ENCODE measurements at places on chromosomes 4 and X.

- no peak for DNase-seq
These were observed 109.2 kb downstream of the NSUN7 start for GRCh38 chr4:40858962-40859361.

- DNase-seq = no peak
These were observed 140.9 kb upstream of the HPGD start for GRCh38 chr4:174663216-174663615.

DNA sequence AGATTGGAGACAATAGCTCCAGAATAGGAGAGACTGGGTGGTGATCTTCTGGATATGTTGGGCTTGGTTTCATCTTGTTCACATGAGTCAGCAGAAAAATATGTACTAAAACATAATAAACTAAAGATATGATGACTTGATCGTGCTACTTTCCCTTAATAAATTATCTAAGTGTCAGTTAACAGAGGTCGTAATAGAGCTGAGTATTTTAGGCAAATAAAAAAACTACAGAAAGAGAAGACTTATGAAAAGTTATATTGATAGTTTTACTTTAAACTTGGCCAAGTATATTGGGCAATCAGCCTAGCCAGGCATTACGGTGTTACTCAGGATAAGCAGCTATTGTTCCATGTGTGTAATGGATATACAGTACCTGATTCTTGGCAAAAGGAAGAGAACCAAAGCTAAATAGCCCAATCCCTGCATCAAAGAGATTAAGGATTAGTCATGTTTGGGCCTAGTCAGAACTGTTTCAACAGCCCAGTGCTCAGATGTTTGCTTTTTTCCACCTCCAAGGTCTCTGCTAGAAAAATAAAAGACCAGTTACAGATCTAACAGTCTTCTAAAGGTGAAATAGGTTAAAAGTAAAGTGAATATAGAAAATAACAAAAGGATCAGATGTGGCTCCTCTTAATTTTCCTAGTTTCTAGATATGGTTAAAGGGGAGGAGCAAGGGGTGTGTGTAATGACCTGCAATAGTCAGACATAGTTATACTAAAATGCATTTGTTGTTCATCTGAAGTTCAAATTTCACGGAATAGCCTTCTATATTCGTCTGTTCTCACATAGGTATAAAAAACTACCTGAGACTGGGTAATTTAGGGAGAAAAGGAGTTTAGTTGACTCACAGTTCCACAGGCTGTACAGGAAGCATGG, 262.6 kb downstream of the ADGRL3 start:
- no peak for DNase-seq

GRCh38 chr4:120526033-120526432, 396.5 kb downstream of the PRDM5 start:
- no peak for DNase-seq

GRCh38 chr4:3252831-3253641, 4.1 kb downstream of the MSANTD1 start:
- no peak for DNase-seq

GRCh38 chr4:110032603-110033002, 119.9 kb downstream of the EGF start:
- no peak for DNase-seq

- DNase-seq = no peak
These were observed 9.2 kb downstream of the PWWP3B start for GRCh38 chrX:106177106-106177981.

- DNase-seq = no peak
These were observed 65.9 kb downstream of the VEGFC start for GRCh38 chr4:176726803-176727202.

GRCh38 chrX:65723706-65724105, 56.3 kb downstream of the MSN start:
- no peak for DNase-seq

DNA sequence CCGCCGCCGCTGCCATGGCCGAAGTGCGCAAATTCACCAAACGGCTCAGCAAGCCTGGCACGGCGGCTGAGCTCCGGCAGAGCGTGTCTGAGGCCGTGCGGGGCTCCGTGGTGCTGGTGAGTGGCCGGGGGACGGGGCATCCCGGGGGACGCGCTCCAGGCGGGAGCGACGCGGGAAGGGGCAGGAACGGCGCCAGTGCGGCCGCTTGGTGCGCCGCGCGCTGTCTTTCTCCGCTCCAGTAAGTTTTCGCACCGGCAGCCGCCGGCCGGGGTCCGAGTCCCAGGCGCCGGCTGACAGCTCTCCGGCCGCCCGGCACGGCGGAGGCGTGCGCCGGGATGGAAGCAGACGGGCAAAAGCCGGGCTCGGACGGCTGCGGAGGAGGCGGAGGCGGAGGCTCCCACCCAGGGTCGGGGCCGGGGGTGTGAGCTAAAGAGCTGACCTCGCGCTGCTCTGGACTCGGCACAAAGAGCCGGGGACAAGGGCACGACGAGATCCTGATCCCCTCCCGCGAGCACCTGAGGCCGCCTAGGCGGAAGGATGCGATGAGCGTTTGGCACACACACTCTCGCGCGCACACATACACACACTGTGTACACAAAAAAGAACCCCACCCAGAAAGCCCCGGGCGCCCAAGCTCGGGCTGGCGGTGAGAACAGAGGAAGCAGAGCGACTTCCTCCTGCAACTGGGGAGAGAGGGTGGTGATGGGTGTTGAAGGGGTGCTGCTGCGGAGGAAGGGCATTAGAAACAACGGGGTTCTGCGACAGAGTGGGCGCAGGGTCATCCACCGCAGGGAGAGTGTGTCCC, 545 bp downstream of the DOCK11 start:
- no peak for DNase-seq

DNA sequence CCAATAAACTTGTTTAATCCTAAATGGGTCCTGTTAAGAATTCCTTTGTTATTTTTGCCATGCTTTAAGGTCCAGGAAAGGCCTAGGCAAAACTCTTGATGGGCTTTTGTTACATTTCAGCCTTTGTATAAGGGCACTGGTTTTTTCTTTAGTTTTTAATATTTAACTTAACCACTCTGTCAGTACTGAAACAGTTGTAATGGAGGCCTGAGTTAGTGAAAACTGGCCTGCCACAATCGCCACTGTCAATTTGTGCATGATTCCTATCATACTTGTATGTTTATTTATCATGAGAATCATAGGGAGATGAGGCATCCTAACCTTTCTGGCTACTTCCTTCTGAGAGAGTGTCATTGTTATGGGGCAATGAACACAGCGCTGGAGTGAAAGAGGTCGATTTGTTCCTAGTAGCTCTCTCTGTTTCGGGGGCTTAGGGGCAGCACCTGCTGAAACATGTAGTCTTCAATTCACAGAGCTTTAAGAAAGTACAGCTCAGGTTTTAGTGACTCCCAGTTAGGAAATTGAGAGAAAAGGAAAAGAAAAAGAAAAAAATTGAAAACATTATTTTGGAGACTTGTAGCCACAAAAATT, 393.8 kb upstream of the FSTL5 start:
- no peak for DNase-seq

GRCh38 chrX:12767856-12768255, 23.4 kb upstream of the PRPS2 start:
- no peak for DNase-seq

DNA sequence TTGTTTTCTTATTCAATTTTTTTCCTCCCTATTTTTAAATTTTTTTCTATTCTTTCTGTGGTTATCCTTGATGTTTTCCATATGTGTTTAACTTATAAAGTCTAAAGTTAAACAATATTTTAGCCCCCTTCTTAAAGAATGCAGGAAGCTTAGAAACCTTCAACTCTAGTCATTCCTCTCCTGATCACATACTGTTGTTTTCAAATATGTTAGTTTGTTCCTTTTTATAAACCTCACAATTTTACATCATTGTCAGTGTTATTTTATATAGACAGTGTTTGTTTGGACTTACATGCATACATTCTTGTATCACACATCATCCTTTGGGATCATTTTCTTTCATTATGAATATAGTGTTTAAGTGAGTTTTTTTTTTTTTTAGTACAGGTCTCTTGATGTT, 31.6 kb downstream of the KANTR start:
- no peak for DNase-seq

- no peak for DNase-seq
These were observed 105.0 kb upstream of the NR0B1 start for GRCh38 chrX:30414144-30414543.

DNA sequence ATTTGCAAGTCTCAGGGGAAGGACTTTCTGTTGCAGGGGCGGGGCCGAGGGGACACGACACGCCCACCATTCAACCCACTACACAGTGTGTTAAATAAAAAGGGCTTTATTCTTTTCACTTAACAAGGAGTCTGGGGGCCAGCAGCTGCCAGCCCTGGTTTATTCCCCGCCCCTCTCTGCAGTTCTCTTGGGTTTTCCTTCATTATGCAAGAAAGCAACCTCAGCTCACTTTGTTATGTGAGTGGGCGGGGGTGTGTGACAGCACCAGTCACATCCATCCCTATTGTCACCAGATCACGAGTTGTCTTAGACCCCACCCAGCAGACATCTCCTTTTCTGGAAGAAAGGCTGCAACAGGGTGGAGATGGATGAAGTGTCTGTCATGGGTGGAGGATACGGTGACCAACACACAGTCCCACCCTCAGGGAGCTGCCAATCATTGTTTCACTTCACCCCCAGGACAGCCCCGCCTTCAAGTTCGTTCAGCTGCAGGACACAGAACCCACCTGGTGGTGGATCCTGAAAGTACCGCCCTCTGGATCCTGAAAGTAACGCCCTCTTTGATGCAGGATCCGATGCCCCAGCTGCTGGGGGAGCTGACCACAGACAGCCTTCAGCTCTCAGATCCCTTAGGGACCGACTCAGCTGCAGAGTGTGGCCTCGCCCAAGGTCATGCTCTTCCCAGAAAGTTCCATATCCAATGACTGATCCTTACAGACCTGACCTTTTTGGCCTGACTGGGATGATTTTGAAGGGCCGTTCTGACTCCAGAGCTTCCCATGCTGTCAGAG, 79.6 kb downstream of the SMIM20 start:
- no peak for DNase-seq
